ENCODE measurements at places on chromosomes 4 and X. TPM values are rescaled to one million over a fixed set of nuclear protein-coding genes. Genes with fewer than 3 reads are reported as not detected.

CCDC158 gene
- total RNA-seq, result not detected

GUCY1A1 gene
- 29.4 TPM for total RNA-seq

AREG gene
- total RNA-seq, result not detected

EGF gene
- total RNA-seq, result 0.87 TPM

FGFBP2 gene
- not detected for total RNA-seq

FAM13A gene
- 10.5 TPM for total RNA-seq

CXCL6 gene
- total RNA-seq, result not detected

FOXR2 gene
- not detected for total RNA-seq

DNA sequence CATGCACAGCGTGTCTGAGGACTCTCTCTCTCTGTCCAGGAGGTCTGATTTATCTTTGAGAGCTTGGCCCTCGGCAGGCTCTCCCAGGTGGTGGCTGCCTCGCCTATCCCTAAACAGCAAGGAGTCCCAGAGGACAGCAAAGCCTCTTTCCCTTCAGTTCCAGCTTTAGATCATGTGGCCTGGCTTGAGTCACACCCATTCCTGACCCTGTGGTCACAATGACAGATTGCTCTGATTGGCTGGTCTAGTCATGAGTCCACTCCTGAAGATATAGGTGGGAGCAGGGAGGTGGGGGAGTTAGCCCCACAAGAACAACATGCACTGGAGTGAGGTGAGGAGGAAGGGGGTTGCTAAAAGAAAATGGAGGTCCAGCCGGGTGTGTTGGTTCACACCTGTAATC lies 12.1 kb upstream of the PORCN start:
- H3K27me3 ChIP-seq, result no peaks in the 10 kb centered on the region
- peaks cover 18% of the 10 kb centered on the region for H3K4me1 ChIP-seq
- H3K4me3 ChIP-seq, result no peak overlapping the region
- H3K27ac ChIP-seq, result no peak overlapping the region

GRCh38 chrX:102558607-102559006 lies 40.7 kb upstream of the ARMCX5 start:
- no peak for DNase-seq
- H3K27me3 ChIP-seq, result peaks cover 1% of the 10 kb centered on the region
- H3K27ac ChIP-seq, result no peak overlapping the region
- no peaks in the 10 kb centered on the region for H3K4me1 ChIP-seq
- H3K4me3 ChIP-seq, result no peak overlapping the region

- no peaks in the 10 kb centered on the region for H3K27me3 ChIP-seq
- H3K36me3 ChIP-seq, result no peaks in the 10 kb centered on the region
- DNase-seq, result no peak
- H3K4me1 ChIP-seq, result no peaks in the 10 kb centered on the region
- H3K4me3 ChIP-seq, result no peak overlapping the region
- no peak overlapping the region for H3K27ac ChIP-seq
Observed at GRCh38 chr4:169040559-169041261, 30.7 kb upstream of the CBR4 start.

- H3K27me3 ChIP-seq, result no peaks in the 10 kb centered on the region
- no peaks in the 10 kb centered on the region for H3K36me3 ChIP-seq
- H3K27ac ChIP-seq, result no peak overlapping the region
- no peak overlapping the region for H3K4me3 ChIP-seq
Observed at GRCh38 chr4:57151481-57151880, 41.3 kb upstream of the IGFBP7 start.

DNA sequence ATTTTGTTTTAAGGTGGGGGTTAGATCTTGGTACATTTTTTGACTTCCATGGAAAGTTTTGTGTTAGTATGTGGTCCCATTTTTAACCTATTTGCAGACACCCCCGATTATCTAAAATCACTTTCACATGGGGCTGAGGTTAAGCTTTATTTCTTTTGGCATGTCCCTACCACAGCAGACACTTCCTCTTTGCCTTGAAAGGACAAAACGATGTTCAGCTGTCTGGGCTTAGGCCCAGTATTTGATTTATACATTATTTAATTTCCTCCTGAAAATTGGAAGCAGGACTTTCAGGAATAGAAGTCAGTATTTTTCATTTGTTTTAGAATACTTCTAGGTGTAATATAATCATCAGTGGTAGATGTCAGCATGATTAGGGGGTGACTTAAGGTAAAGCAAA lies 112.4 kb upstream of the SPRY1 start:
- no peak for DNase-seq
- H3K27me3 ChIP-seq, result no peaks in the 10 kb centered on the region
- no peak overlapping the region for H3K4me3 ChIP-seq
- H3K27ac ChIP-seq, result peak overlapping the region; percentile 87
- H3K36me3 ChIP-seq, result peaks cover 2% of the 10 kb centered on the region

- DNase-seq, result no peak
- H3K36me3 ChIP-seq, result no peaks in the 10 kb centered on the region
Observed at GRCh38 chr4:6063684-6064083, 45.5 kb upstream of the C4orf50 start.

GRCh38 chr4:32435308-32435707 lies 1715.1 kb downstream of the PCDH7 start:
- H3K4me1 ChIP-seq, result no peaks in the 10 kb centered on the region
- H3K4me3 ChIP-seq, result no peak overlapping the region
- H3K27ac ChIP-seq, result no peak overlapping the region
- H3K27me3 ChIP-seq, result no peaks in the 10 kb centered on the region

- peaks cover 4% of the 10 kb centered on the region for H3K36me3 ChIP-seq
- H3K27me3 ChIP-seq, result no peaks in the 10 kb centered on the region
- H3K4me1 ChIP-seq, result peaks cover 71% of the 10 kb centered on the region
- no peak for DNase-seq
Observed at GRCh38 chr4:113682730-113683537, 78.6 kb downstream of the CAMK2D start.

GRCh38 chrX:11765449-11765848 lies 7.4 kb downstream of the MSL3 start:
- DNase-seq, result no peak
- H3K4me3 ChIP-seq, result no peak overlapping the region
- peaks cover 6% of the 10 kb centered on the region for H3K4me1 ChIP-seq
- H3K36me3 ChIP-seq, result peaks cover 15% of the 10 kb centered on the region

DNA sequence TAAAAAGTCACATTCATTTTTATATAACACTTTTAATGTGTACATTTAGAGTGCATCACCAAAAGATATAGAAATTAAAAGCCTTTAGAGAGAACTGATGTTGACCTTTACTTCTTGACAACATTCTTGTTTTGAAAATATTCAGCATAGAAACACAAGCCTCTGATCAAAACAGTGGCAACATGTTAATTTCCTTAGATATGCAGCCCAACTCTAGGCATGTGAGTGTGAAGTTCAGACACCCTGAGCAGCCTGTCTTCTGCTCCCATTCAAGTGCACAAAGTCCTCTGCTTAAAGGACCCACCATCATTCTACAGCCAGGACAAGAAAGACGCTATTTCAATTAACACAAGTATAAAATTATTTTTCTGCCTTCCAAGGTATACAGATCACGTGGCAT lies 60.0 kb downstream of the PPP3CA start:
- no peaks in the 10 kb centered on the region for H3K27me3 ChIP-seq
- peaks cover 25% of the 10 kb centered on the region for H3K4me1 ChIP-seq
- no peak overlapping the region for H3K4me3 ChIP-seq
- no peak for DNase-seq

GRCh38 chr4:48141048-48141447 lies 7.0 kb upstream of the TXK start:
- H3K4me3 ChIP-seq, result no peak overlapping the region
- no peak for DNase-seq
- H3K36me3 ChIP-seq, result no peaks in the 10 kb centered on the region
- peaks cover 12% of the 10 kb centered on the region for H3K4me1 ChIP-seq

- H3K27ac ChIP-seq, result no peak overlapping the region
- no peaks in the 10 kb centered on the region for H3K36me3 ChIP-seq
- DNase-seq, result no peak
- H3K27me3 ChIP-seq, result no peaks in the 10 kb centered on the region
- no peak overlapping the region for H3K4me3 ChIP-seq
Observed at GRCh38 chrX:11105080-11105479, 6.1 kb upstream of the HCCS start.

- no peak for DNase-seq
- H3K27me3 ChIP-seq, result peaks cover 7% of the 10 kb centered on the region
- H3K27ac ChIP-seq, result no peak overlapping the region
Observed at GRCh38 chr4:81197864-81198524, 17.0 kb downstream of the PRKG2 start.

- no peak overlapping the region for H3K4me3 ChIP-seq
- H3K27ac ChIP-seq, result no peak overlapping the region
Observed at GRCh38 chr4:99382745-99383360, 30.3 kb upstream of the ADH1C start.

Data from chondrocyte (in vitro differentiated cells).